Stimulated activated CD8-positive, alpha-beta memory T cell treated with anti-CD3 and anti-CD28 coated beads, Interleukin-15, amount 100 ng/mL, for 48 hours (primary cell): ENCODE measurements at places on chromosomes 11 and 22.

GRCh38 chr11:117731722-117732290 is 65.2 kb downstream of the DSCAML1 start:
- no peak for DNase-seq

- DNase-seq = no peak
Measured at GRCh38 chr11:127259102-127259501, 258.5 kb upstream of the KIRREL3 start.

GRCh38 chr22:50712341-50713007 is 25.5 kb upstream of the ACR start:
- no peak for DNase-seq

- DNase-seq = no peak
Measured at GRCh38 chr11:43879789-43880639, 617 bp upstream of the ALKBH3 start.

DNA sequence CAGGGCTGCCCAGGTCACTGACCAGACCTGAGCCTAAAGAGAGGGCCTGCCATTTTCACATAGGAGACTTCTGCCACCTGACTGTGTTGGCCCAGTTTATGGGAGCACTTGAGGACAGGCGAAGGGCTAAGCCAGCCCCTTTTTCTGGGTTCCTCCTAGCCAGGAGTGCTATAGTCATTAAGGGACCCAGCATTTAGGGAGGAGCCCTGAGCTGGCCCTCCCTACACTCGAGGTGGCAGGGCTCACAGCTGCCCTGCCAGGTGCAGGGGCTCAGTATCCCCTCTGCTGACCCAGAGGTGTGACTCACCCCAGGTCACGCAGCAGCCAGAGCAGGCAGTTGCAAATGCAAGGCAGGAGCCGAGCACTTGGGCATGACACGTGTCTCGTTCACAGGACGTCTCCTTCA is 86.3 kb upstream of the CRYBB3 start:
- no peak for DNase-seq

DNA sequence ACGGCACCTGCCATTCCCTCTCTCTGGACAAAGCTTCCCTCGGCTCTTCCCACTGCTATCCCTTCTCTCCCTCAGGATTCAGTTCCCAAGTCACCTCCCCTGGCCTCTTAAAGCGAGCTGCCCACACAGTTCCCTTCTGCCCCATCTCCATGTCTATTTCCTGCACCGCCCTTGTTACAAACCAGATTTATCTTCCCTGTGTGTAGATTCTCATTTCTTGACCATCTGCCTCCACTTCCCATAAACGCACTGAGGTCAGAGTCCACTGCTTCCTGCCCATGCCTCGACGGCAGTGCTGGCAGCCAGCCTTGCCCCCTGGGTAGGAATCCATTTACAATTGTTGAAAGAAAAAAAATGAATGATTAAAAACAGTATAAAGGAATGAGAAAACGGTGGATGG is 11.6 kb upstream of the APOBEC3B start:
- DNase-seq = no peak

- no peak for DNase-seq
Measured at GRCh38 chr11:61853698-61854169, 25.6 kb downstream of the FADS2 start.

DNA sequence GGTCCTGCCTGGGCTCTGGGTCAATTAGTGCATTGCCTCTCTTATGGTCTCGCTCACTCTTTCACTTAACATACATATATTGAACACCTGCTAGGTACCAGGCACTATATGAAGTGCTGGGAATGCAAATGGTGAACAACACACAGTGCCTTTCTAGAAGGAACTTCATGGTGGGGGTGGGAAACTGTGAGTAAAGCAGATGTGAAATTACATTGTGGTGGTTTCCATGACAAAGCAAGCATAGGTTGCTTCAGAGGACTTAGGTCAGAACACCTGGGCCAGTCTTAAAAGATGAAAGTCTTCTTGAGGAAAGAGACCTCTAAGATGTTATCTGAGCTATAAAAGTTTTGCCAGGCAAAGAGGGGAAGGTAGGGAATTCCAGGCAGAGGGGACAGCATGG is 231.3 kb downstream of the BUD13 start:
- DNase-seq = no peak

GRCh38 chr22:23542933-23543332 is 37.2 kb downstream of the IGLL1 start:
- no peak for DNase-seq

DNA sequence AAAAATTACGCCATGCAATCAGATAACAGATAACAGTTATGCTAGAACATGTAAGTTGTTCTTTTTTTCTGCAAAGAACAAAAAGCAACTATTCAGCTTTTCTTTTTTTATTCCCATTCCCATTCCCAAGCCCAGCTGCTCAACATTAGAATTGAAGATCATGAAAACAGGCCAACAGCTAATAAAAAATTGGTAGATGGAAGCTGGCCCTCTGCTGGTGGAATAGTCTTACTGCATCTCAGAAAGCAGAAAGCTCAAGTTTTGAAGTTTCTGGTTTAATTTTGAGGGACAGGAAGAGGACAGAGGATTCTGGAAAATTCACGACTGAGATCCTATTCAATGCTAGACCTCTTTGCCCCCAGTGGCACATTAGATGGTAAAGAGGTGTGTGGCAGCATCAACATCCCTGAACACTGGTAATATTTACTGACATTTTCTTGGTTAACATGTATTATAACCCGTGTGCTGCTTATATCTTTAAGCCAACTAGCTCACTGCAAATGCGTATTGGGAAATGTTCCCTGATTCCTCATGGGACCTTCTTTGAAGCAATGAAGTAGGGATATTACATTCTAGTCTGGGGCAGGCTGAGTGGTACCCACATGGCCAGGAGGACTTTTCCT is 591.2 kb downstream of the OPCML start:
- DNase-seq = no peak

- DNase-seq = no peak
Measured at GRCh38 chr11:47403571-47403970, 4.8 kb upstream of the SLC39A13 start.

DNA sequence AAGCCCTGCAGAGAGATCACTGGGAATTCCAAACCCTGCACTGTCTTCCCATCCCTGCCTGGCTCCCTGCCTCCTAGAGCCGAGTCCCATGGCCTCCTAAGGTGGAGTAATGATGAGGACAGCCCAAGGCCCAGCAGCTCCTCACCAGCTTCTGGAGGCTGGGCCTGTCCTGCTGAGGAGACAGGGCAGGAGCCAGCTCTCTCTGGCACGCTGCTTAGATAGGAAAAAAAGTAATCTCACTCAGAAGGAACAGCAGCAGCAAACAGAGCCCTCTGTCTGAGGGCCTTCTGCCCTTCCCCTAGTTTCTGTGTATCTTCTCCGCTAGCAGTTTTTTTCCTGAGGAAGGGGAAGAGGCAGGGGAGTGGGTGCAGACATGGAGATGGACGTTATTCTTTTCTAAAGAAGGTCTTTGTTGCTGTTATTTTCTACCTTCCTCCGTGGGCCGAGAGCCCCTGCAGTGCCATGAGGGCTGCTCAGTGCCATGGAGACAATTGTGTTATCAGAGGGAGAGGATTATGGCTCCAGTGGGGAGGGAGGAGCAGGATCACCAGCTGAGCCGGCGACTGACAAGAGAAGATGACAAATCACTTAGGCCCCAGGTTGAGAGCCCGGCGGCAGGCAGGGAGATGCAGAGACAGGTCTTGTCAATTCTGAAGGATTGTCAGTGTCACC is 315.3 kb downstream of the BUD13 start:
- DNase-seq = no peak

- DNase-seq = no peak
Measured at GRCh38 chr11:69423611-69424385, 57.7 kb upstream of the LINC01488 start.

DNA sequence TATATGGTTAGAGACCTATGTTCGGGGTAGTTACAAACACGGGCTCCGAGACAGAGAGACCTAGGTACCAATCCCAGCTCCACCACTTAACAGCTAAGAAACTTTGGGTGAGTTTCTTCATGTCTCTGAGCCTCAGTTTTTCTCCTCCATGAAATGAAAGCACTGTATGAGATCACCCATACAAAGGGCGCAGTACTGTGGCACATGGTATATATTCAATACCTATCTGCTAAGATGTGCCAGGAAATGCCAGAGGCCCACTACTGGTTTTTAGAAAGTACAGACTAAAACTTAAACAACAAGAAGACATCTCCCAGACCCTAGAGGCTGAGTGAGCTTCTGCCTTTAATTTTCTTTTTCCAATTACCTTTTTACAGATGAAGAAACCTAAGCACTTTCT is 69.5 kb downstream of the SLC1A2 start:
- no peak for DNase-seq

GRCh38 chr22:27937453-27937852 is 18.4 kb upstream of the PITPNB start:
- no peak for DNase-seq

- DNase-seq = no peak
Measured at GRCh38 chr11:79922641-79923040, 481.8 kb upstream of the TENM4 start.

GRCh38 chr11:26944866-26945664 is 48.8 kb upstream of the FIBIN start:
- DNase-seq = no peak

- DNase-seq = no peak
Measured at GRCh38 chr11:44690651-44691050, 36.1 kb upstream of the TSPAN18 start.

DNA sequence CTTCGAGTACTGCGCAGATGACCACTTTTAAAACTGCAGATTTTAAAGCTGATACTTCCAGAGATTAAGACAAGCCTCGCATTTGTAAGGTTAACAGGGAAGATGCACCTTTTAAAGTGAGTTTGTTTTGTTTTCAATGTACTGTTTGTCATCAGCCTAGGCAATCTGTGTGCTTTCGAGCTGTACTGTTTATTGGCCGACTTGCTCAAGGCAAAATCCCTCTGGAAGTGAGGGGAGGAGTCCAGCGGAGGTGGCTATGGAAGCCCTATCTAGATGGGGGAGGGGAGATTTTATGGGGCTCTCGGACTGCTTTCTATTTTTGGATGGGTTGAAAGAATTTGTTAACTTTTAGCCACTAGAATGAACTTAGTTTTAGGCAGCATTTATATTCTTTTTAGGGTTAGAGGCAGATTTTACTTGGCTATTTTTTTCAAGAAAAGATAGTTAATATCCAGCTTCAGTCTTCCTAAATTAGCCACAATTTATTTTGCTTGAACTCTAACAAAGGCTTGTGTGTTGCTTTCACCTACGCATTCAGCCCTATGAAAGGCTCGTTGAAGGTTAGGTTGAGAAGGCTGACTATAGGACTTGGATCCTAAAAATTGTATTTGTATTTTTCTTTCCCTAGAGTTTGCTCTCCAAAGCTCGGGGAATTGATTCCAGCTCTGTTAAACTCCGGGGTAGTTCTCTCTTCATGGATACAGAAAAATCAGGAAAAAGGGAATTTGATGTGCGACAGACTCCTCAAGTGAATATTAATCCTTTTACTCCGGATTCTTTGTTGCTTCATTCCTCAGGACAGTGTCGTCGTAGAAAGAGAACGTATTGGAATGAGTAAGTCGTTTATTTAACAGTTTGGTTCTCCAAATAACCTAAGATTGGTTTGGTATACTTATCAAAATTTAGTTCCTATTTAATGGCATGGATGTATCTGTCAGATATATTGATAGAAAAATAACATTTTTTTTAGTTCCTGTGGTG is 2.1 kb downstream of the WEE1 start:
- DNase-seq = no peak

- DNase-seq = no peak
Measured at GRCh38 chr22:50524676-50525103, 708 bp downstream of the SCO2 start.

DNA sequence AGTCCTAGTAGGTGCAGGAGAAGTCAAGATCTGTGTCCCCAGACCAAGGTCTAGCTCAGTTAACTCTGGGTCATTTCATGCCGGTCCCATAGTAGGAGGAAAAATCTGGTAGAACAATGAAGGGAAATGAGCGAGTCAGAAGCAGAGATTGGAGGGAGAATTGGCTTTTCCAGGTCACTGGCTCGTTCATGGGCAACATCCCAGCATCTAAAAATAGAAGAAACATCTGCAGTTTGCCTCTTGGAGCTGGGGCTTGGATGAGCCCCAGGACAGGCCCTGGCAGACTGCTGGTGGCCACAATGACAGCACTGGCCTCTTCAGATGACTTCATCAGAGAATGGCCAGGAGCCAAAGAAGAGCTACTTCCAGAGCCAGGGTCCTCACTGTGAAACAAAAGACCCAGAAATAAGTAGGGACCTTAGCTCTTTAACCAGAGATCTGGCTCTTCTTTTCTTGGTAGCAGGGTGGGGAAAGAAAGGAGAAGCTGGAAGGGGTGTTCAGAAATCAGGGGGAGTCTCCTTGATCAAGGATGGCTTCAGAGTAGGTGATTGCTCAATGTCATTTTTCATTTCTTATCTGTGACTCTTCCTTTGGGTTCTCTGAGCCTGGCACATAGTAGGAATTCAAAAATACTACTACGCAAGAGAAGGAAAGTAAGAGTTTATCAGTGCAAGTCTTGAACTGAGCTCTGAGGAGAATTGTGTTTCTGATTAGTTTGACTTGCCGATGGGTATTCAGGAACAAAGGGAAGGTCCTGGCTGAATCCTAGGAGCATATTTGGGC is 102.6 kb downstream of the TMPRSS5 start:
- DNase-seq = no peak

DNA sequence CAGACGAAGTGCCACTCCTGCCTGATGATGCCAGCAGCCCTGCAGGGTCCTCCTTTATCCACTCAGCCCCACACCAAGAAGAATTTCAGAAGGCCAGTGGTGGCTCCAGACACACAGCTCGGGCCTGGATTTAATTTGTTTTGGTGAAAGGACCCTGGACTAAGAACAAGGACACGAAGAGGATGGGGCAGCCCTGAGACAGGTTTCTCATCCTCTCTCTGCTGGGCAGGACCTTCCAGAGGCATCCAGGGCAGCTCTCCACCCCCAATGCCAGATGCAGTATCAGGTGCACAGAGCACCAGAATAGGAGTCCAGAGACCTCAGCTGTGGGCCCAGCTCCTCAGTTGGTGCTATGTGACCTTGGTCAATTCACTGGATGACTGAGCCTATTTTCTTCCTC is 72.0 kb downstream of the TRIM29 start:
- DNase-seq = no peak

DNA sequence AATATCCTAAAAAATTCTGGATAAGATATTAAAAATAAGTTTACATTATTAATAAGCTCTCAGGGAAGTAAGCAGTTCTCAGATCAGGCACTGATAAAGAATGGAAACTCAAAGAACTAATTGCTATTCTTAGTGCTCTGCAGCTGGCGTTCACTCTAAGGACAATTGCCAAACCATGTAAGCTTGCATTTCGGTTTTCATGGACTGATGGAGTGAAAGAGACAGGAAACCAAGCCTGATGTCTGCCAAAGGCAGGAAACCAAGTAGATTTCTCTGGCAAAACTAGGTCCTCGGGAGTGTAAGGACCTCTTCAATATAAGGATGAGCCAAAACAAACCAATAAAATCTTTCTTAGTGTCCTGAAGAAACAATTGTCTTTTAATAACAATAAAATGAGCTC is 355.2 kb downstream of the RAB38 start:
- no peak for DNase-seq

- no peak for DNase-seq
Measured at GRCh38 chr11:96205460-96205809, 137.6 kb downstream of the MAML2 start.

- no peak for DNase-seq
Measured at GRCh38 chr11:76559346-76559745, 111.2 kb downstream of the LRRC32 start.

- no peak for DNase-seq
Measured at GRCh38 chr11:8250434-8250833, 13.2 kb downstream of the LMO1 start.

GRCh38 chr22:36360011-36360410 is 27.8 kb downstream of the MYH9 start:
- no peak for DNase-seq

GRCh38 chr11:61327669-61328071 is 5.2 kb downstream of the DDB1 start:
- DNase-seq = no peak

GRCh38 chr11:118672846-118673245 is 6.6 kb downstream of the TREH start:
- no peak for DNase-seq
